Fibroblast of lung (primary cell): ENCODE measurements at places on chromosomes 6 and 20. TPM values are rescaled to one million over a fixed set of nuclear protein-coding genes. Genes with fewer than 3 reads are reported as not detected.

GRCh38 chr6:14674867-14675648 is 557.5 kb downstream of the CD83 start:
- H3K36me3 ChIP-seq: no peaks in the 10 kb centered on the region
- peaks cover 4% of the 10 kb centered on the region for H3K4me1 ChIP-seq
- DNase-seq: no peak

DNA sequence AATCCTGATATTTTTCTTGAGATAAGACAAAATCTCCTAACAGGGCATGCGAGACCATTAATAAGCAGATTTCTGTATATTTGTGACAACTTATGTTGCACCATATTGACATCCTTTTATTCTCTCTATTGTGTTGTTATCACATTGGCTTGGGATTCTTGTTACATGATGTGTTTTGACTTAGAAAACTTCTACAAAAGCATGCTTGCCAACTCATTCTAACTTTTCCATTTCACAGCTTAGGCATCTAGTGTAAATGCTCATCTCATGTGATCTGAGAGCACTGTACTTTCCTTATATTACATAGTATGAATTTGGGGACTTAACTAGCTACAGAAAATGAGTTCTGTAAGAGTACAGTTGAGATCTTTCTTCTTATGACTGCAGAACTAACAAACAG is 1040.7 kb upstream of the ADGRB3 start:
- no peaks in the 10 kb centered on the region for H3K36me3 ChIP-seq
- H3K27ac ChIP-seq: no peak overlapping the region
- H3K27me3 ChIP-seq: no peaks in the 10 kb centered on the region
- DNase-seq: no peak

GRCh38 chr6:169709293-169709692 is 7.4 kb downstream of the C6orf120 start:
- H3K4me1 ChIP-seq: peaks cover 2% of the 10 kb centered on the region
- H3K36me3 ChIP-seq: no peaks in the 10 kb centered on the region
- no peak overlapping the region for H3K4me3 ChIP-seq
- no peak overlapping the region for H3K27ac ChIP-seq

IL17A gene
- not detected in 2 replicates for total RNA-seq

DNA sequence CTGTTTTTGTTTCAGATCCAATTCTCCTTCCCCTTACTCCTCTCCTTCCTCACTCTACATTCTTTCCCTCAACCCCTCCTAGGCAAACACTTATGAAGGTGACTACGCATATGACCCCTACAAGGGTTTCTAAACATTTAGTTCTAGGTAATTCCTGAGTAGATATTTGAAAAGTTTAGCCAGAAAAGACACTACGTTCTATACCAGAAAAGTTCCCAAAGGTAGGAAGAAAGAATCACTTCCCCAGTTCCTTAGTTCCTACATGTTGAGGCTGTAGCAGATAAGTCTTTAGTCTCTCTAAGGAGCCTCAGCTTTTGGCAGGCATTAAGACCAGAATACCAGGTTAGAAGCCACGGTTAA is 11.6 kb downstream of the POU3F2 start:
- H3K27ac ChIP-seq: no peak overlapping the region
- H3K36me3 ChIP-seq: no peaks in the 10 kb centered on the region
- no peaks in the 10 kb centered on the region for H3K4me1 ChIP-seq
- DNase-seq: no peak
- peaks cover 70% of the 10 kb centered on the region for H3K27me3 ChIP-seq
- H3K4me3 ChIP-seq: no peak overlapping the region

GRCh38 chr6:34565722-34566137 is 9.6 kb upstream of the SPDEF start:
- DNase-seq: no peak
- no peak overlapping the region for H3K27ac ChIP-seq
- no peaks in the 10 kb centered on the region for H3K36me3 ChIP-seq

SPATS1 gene
- total RNA-seq: under 0.01 TPM in 1 of 2 replicates, not detected in the other

TBXT gene
- total RNA-seq: not detected in 2 replicates

DNA sequence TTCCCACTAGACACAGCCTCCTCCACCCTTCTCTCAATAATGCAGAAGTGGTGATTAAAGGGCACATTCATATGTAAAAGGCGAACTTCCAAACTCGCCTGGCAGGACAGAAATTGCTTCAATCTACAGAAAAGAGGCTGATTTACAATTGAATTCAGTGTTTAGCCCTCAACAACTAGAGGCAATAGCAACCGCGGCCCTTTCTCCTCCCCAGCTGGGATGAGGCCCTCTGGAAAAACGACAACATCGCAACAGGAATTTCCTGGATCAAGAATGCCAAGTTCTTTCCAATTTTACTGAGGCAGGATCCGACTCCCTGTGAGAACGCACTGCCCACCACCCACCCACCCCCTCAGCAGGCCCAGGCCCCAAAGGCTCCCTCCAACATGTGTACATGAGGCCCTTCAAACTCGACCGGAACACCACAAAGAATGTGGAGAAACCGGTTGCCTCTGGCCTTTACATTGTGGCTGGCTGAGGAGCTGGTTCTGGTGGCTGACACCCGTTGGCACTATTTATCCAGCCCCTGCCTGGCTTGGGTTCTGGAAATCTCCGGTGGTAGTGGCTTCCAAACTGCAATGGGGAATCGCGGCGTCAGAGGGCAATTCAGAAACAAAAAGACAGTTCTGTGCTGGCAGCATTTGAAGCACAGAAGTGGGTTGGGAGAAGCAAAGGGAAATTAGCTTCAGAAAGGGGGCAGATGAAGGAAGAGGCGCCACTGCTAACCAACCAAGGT is 36.8 kb downstream of the ZMYND8 start:
- H3K27ac ChIP-seq: peak overlapping the region; percentile 99
- peaks cover 43% of the 10 kb centered on the region for H3K4me1 ChIP-seq

GRCh38 chr20:49392745-49393144 is 89.7 kb downstream of the KCNB1 start:
- H3K27ac ChIP-seq: no peak overlapping the region
- no peak for DNase-seq
- no peaks in the 10 kb centered on the region for H3K4me1 ChIP-seq
- no peaks in the 10 kb centered on the region for H3K36me3 ChIP-seq
- peaks cover 19% of the 10 kb centered on the region for H3K27me3 ChIP-seq
- H3K4me3 ChIP-seq: no peak overlapping the region

DNA sequence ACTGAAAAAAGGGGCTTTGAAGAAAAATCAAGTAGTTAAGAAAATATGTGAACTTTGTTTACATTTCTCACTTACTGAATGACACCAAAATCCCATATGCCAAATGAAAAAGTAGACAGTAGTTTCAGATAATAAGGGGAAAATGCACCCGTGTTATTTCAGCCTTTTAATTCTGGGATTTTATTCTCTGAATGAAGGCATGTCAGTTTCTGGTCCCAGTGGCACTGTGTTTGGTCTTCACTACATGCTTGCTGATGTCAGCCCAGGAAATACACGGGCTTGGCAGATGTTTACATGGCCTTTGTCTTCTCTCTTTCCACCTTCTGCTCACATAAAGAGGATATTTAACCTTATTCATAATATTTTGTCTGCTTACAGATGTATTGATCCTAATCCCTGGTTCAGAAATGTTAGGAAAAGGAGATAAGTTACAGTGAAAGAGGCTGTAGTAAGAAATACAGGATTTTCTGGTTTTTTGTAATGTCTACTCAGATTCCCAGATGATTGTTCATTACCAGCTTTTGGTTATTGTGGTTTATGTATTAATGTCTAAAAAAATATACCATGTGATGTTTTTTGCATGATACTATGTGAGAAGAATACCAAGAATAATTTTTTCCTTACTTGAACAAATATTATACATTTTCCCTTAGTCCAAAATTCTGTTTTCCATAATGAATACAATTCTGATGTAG is 27.7 kb downstream of the DSE start:
- H3K4me1 ChIP-seq: peaks cover 14% of the 10 kb centered on the region
- peak; percentile 70 for DNase-seq
- peak overlapping the region; percentile 75 for H3K27ac ChIP-seq
- peaks cover 3% of the 10 kb centered on the region for H3K36me3 ChIP-seq
- no peaks in the 10 kb centered on the region for H3K27me3 ChIP-seq
- H3K4me3 ChIP-seq: peak overlapping the region; percentile 13

DNA sequence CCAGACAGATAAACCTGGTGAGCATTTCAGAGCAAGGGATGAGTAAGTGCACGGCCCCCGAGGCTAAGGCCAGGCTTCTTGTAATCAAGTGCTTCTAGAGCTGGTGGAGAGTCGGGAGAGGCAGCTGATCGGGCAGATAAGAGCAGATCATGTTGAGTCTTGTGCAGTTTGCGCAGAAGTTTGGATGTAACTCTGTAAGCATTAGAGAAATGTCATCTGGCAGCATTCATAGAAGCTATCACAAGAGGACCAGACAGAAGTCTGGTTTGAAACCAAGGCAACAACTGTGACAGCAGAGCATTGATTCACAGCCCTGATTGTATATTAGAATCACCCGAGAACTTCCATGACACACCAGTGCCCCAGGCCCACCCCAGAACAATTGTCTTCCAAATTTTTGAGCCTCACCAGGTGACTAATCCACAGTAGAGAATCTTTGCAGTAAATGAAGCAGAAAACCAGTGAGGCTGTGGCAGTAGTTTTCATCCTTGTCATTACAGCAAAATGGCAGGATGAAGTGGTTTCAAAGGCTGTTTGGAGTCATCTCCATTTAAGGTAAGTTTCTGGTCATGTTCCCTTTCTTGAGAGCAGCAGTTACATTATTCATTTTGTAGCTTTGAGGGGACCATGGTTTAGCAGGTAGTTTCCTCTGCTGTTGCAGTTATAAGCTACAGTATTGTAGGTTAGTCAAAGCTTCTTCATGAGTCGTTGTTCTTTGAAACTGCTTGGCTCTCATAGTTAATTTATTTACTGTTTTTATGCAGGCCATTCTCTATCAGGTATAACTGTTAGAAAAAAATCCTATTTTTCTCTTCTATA is 84.1 kb downstream of the RNF217 start:
- no peak overlapping the region for H3K4me3 ChIP-seq
- no peaks in the 10 kb centered on the region for H3K27me3 ChIP-seq
- no peak overlapping the region for H3K27ac ChIP-seq
- H3K36me3 ChIP-seq: no peaks in the 10 kb centered on the region
- DNase-seq: peak; percentile 10
- H3K4me1 ChIP-seq: peaks cover 2% of the 10 kb centered on the region

ZC2HC1B gene
- total RNA-seq: not detected in 2 replicates
